ENCODE measurements at places on chromosomes 5 and 9.

- DNase-seq, result no peak
Observed at GRCh38 chr5:167688341-167689130, 602.9 kb upstream of the WWC1 start.

- DNase-seq, result no peak
Observed at GRCh38 chr9:98885575-98886295, 58.0 kb upstream of the COL15A1 start.

DNA sequence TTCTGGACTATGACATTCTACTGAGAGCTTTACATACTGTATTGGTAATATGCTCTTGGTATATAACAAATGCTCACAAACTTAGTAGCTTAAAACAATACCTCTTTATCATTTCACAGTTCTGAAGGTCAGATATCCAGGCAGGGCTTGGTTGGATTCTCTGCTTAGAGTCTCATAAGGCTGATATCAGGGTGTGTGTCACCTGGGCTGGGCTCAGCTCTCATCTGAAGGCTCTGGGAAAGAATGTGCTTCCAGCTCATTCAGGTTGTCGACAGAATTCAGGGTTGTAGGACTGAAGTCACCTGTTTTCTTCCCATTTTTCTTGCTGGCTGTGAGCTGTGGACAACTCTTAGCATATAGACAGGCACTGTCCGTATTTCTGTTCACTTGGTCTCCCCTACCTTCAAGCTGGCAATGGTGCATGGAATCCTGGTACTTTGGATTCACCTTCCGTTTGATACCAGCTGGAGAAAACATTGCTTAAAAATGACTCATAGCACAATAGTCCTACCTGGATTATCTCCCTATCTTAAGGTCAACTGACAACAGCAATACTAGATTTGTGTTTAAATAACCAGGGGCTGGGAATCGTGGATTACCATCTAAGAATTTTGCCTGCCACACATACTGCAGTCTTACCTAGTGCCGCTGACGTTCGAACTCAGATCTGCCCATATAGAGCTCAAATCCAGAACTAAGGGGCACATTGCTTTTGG, 69.2 kb downstream of the RCL1 start:
- DNase-seq, result no peak

DNA sequence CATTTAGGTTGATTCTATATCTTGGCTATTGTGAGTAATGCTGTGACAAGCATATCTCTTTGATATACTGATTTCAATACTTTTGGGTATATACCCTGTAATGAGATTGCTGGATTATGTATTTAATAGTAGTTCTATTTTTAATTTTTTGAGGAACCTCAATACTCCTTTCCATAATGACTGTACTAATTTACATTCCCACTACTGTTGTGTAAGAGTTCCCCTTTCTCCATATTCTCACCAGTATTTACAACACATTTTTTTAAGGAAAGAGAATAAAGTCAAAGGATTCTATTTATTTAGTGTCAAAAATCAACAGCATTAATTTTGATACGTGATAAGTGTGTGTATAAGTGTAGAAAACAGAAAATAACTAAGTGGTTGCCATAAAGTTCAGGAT, 356.4 kb upstream of the EDIL3 start:
- DNase-seq, result no peak

DNA sequence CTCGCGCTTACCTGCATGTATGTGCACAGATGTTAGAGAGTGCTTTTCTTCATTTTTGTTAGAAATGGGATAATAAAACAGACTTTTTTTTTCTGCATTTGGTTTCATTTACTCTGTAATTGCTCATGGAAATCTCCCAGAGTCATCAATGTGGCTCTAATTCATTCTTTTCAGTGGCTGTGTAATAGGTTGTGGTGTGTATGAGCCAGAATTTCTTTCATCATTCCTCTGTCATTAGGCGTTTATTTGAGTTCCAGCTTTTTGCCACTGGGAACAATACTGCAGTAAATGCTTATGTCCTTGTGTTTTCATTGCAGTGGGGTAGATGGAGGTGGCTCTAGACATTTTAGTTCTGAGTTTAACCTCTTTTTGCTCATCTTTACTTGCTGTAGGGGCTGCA, 118.9 kb downstream of the NXNL2 start:
- no peak for DNase-seq

DNA sequence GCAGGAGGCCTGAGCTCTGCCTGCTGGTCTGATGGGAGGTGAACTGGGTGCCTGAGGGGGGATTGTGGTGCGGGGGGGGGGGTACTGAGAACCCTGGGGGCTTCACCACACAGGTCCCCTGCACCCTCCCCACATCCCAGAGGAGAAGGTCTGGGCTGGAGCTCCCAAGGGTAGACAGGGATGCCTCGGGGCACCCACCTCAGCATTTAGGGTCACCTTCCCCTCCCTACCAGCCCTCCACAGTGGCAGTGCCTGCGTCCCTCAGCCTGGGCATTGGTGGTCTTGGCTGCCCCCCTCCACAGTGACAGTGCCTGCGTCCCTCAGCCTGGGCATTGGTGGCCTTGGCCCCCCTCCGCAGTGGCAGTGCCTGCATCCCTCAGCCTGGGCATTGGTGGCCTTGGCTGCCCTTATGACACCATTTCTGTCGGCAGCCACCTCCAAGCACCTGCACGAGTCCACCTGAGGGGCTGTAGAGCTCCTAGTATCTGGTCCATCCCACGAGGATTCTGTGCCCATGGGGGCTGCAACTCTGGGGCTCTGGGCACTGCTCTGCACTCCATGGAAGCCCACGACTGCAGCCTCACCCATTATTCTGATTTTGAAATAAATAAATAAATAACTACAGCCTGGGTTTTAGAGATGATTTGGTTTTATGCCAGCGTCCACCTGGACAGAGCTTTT, 21.5 kb downstream of the NKD2 start:
- DNase-seq, result no peak
